ENCODE measurements at places on chromosomes 5 and 9.

GRCh38 chr5:124724357-124725039, 21.9 kb downstream of the ZNF608 start:
- DNase-seq = no peak

- DNase-seq = no peak
These were observed 153.3 kb downstream of the RAB3C start for GRCh38 chr5:58736214-58736613.

DNA sequence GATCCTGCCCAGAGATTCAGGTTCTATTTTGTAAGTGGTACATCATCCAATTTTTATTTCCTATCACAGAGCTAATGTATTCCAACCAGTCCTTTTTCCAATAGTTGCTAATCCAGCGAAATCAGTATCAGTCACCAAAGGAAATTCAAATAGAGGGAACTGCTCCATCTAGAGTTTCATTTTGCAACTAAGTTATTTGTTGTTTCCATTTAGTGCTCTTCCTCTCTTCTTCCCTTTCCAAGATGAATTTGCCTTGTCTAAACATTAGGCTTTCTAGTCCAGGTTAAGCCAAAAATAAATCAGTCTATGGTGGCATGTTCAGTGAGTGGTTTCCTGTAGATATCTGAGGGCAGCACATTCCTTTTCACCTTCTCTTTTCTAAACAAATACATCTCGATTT, 79.8 kb upstream of the SPATA31D4 start:
- no peak for DNase-seq

GRCh38 chr5:178186427-178186826, 744 bp downstream of the GMCL2 start:
- no peak for DNase-seq

DNA sequence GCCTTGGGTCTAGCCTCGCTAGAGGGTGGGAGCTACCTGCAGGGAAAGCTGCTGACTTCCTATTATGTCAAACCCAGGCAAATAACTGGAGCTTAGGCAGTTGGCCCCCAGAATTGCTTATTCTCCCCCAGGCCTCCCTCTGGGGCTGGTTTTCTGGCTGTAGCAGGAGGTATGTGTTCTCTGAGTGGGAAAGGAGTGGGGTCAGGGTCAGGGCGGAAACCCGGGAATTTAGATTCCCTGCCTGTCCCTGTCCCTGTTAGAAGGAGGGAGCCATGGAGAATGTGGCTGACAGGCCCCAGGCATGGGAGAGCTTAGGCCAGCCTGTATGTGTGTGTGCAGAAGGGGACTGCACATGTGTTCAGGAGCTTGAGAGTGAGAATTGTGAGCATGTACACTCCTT, 13.6 kb upstream of the CXXC5 start:
- no peak for DNase-seq

GRCh38 chr9:32430720-32431119, 46.3 kb downstream of the ACO1 start:
- no peak for DNase-seq

DNA sequence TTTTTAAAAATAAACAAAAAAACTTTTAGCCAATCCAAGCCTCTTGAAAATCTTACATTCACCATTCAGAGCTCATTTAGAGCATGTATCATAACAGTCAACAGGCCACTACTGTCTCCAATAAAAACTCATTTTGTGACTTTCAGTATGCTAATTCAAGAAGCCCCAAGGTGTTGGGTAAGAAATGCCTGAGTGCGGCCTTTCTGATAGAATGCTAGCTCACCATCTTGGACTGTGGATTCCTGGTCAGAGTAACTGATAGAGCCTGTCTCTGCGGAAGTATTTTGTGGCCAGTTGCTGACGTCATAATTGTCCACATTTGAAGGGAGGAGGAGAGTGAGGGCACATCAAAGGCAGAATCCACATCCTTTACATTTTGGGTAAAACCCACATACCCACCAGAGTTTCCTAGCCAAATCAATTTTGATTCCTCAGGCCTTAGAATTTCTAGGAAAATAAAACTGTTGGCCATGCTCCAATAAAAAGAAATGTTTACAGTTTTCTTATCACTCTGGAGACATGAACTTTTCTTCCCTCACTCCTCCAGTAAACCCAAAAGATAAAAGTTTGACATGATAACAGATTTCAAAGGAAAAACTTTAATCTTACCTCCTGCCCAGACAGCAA, 41.1 kb upstream of the ERCC6L2 start:
- no peak for DNase-seq

DNA sequence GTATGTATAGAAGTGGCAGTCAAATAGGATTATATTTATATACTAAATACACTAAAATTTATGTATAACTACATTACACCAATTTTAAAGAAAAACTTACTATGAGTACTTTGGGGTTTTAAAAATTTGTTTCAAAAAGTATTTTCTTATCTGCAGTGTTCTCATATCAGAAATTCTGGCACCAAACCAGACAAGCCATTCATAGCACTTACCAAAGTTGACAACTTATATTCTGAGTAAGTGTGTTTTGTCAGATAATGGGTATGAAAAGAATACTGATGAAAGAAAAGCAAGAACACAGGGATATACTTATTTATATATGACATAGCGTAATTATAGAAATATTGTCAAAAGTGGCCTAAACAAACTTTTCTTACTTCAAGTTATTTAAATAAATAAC, 67.5 kb downstream of the SPEF2 start:
- DNase-seq = no peak

- DNase-seq = peak; percentile 91
These were observed at the start of gene IER5L for GRCh38 chr9:129177791-129178567. IER5L (minus strand) TSS chr9:129178261; CDS start chr9:129178052, 209 bp downstream.

DNA sequence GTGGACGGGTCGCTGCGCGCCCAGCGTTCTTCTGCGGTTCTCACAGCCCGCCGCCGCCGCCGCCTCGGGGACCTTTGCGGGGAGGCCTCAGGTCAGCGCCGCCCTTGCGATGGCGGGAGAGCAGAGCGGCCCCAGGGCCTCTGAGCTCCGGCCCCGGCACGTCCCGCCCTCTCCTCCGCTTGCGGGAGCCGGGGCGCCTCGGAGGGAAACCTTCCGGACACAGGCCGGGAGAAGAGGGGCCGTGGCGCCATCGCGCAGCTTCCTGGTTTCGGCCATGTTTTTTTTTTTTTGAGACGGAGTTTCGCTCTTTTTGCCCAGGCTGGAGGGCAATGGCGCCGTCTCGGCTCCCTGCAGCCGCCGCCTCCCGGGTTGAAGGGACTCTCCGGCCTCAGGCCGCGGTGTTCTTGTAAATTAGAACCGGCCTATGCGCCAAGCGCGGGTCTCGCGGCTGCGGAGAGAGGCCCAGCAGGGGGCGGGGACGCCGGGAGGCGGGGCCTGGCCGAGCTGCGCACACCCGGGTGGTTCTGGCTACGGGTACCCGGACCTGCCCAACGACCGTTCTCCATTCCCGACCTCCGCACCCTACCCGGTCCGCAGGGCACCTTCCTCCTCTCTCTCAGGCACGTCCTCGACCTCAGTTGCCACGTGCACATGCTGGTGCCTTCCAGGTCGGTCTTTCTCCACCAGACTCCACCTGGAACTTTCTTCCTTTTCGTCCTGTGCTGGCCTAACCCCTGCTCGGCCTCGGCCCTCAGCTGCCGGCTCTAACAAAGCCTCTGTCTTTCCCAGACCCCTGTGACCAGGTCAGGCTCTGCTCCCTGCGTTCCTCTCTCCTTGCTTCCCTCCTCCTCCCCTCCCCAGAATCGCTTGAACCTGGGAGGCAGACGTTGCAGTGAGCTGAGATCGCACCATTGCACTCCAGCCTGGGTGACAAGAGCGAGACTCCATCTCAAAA, 28.8 kb upstream of the MGAT1 start:
- no peak for DNase-seq

- DNase-seq = no peak
These were observed 381 bp downstream of the NR2F1 start for GRCh38 chr5:93583439-93583767.

DNA sequence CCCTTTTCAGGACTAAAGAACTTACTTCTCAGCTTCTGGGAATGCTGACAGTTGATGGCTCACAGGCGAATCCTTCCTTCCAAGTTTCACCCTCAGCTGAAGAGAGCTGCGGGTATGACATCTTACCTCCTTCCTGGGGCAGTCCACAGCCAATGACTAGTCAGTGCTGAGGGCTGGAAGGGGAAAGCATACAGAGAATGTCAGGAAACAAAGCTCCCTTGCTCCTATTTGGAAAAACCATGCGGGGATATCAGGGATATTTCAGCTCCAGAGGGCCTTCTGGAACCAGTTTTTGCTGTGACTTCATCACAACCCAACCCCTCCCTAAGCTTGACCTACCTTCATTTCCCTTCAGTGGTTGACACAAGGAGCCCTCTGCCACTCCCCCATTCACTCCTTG, 15.7 kb downstream of the FTMT start:
- DNase-seq = no peak

Measured in left renal cortex interstitium (tissue), 4 donors.